T-helper 9 cell (primary cell): ENCODE measurements at places on chromosomes 13 and 19.

DNA sequence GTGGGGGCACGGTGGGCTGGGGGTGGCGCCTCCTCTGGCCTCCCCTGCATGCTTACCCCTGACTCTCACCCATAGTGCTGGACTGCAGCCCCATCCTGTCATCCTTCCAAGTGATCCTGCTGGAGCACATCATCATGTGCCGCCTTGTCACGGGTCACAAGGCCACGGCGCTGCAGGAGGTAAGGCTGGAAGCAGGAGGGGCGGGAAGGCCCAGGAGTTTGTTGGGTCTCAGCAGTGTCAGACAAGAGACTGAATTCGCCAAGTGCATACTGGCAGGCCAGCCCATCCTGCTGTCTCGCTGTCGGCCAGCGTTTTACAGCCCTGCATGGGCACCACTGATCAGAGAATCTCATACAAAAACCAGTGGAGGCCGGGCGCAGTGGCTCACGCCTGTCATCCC is 23.1 kb downstream of the MAU2 start:
- DNase-seq = no peak

DNA sequence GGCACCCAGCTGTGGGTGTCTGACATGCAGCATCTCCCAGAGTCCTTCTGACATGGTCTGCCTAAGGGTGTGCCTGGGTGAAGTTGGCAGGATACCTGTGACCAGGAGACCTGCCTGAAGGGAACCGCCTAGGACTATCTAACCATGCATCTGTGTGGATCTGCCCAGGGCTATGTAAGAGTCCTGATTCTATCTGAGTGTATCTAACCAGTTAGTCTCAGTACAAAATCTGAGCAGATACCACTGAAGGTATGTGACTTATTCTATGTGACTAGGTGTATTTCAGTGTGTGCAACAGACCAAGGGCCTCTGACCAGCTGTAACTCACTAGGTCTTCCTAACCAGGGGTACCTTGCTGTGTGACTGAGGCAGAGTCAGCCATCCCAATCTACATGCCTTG is 28.2 kb upstream of the FBL start:
- no peak for DNase-seq

GRCh38 chr19:48565090-48565489 is 13.1 kb downstream of the SULT2B1 start:
- DNase-seq = no peak

- no peak for DNase-seq
Observed at GRCh38 chr13:31611214-31611613, 128.1 kb upstream of the RXFP2 start.

- no peak for DNase-seq
Observed at GRCh38 chr13:112416647-112417046, 40.5 kb downstream of the SPACA7 start.
